ENCODE measurements at places on chromosomes 6 and 20.

- DNase-seq, result no peak
Observed at GRCh38 chr6:143970456-143971218, 37.4 kb downstream of the PLAGL1 start.

GRCh38 chr6:152301021-152301764, 336.0 kb downstream of the SYNE1 start:
- DNase-seq, result no peak

- no peak for DNase-seq
Observed at GRCh38 chr6:137903933-137904821, 37.1 kb downstream of the TNFAIP3 start.

- no peak for DNase-seq
Observed at GRCh38 chr6:2719093-2719455, 31.6 kb downstream of the MYLK4 start.

DNA sequence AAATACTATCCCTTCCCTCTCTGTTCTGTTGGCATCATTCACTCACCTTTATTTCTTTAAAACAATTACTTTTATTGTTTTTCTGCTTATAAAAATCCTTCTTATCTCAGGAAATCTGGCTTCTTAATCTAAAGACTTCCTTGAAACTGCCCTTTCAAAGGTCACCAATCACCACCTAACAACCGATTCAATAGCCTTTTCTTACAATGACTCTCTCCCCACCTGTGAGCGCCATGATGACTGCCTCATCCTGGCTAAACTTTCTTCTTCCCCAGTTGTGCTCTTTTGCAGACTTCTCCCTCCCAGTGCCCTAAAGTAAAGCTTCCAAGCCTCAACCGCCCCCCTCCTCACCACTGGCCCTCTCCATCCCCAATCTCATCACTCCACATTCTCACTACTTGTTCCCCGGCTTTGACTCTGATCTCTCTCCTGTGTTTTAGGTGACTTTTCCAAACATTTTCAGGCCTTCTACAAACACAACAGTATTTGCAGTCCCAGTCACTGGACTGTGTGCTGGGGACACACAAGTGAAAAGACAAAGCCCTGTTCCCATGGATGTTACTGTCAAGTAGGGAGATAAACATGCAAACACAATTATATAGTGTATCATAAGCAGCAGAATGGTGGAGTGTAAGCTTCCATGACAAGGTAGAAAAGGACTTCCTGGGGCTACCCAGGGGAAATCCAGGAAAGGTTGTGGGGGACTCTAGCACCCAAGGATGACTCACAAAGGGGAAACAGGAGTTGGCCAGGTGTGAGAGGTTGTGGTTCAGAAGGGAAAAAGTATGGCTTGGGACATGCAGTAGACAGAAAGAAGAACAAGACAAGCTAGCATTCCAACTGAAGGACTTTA, 12.8 kb downstream of the NHSL1 start:
- DNase-seq, result no peak

All from SW 1271 (cell line).